NCI-H1417 (cell line): ENCODE measurements at places on chromosomes 5 and 9.

- DNase-seq = peak; percentile 87
Observed at GRCh38 chr5:54646356-54647101, 129.0 kb downstream of the SNX18 start.

GRCh38 chr5:123448017-123448617 is 24.9 kb upstream of the CEP120 start:
- DNase-seq = no peak

- DNase-seq = no peak
Observed at GRCh38 chr9:133129001-133129795, 8.2 kb upstream of the RALGDS start.

DNA sequence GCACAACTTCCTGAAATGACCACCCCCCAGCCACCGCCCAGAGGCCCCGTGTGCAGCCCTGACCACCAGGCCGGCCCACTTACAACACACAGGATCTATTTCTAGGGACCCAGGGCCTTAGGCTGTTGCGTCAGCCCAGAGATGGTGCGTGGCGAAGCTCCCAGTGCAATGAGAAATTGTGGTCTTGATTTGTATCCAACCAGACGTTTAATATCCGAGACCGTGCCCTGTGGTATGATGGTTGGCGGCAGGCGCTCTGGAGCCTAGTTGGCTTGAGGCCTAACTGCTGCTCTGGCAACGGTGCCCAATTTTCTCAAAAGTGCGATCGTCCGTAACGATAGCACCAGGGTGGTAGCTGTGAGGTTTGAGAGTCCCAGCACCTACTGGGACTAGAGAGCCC is 32.6 kb upstream of the SLC6A19 start:
- no peak for DNase-seq

DNA sequence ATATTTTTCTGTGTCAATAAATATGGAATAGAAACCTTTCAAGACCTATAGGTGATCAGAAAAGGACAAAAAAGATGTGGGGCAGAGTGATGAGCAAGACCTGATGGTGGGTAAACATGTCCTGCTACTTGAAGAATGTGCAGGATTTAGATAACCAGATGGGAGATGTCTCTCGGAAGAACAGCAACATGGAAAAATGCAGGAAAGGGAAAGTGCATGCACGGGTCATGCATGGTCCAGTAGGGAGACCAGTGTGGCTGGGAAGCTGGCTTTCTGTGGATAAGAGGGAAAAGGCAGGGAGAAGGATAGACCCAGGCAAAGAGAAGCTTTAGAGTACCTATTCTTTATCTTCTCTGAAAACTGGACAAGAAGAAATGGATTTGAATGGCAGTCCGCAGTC is 7.1 kb upstream of the CAST start:
- DNase-seq = no peak

GRCh38 chr9:99579964-99580363 is 241.7 kb upstream of the NR4A3 start:
- DNase-seq = no peak

DNA sequence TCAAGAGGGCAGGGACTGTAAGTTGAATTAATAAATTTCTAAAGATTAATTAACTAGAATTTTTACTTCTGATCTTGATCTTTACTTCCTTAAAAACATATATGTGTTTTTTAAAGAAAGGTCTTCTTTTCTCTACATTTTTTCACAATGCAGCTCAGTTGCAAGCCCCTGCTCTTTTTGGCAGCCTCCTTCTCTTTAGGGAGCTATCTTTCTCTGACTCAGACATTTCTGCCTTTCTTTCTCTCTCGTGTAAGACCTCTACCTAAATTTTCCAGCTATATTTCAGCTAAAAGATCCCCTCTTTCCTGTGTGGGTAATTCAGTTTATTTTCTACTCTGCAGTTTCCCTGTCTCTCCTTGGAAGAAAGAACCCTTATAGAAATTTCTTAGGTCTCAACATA is 38.3 kb upstream of the SNCAIP start:
- no peak for DNase-seq

- DNase-seq = no peak
Observed at GRCh38 chr9:124840300-124840833, 12.9 kb upstream of the WDR38 start.

GRCh38 chr5:143426437-143426991 is 23.0 kb upstream of the NR3C1 start:
- no peak for DNase-seq

- no peak for DNase-seq
Observed at GRCh38 chr9:101585740-101586139, 9.0 kb downstream of the PPP3R2 start.

- DNase-seq = no peak
Observed at GRCh38 chr9:2270565-2270964, 255.4 kb downstream of the SMARCA2 start.

GRCh38 chr9:99463131-99463530 is 241.0 kb downstream of the SEC61B start:
- DNase-seq = no peak

DNA sequence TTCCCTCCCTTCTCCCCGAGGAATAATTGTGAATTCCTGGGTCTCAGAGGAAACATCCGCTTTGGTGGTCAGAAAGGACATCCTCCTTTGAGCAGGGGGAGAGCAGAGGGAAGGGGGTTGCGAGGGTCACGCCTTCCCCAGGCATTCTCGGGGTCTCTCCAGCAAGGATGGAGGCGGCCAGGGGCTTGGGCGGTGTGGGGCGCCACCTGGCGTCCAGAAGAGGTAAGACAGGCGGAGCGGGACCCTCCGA is 129.1 kb downstream of the KCNIP1 start:
- DNase-seq = no peak
